ENCODE measurements at places on chromosomes 7 and 10.

GRCh38 chr7:2499719-2500430 is 19.7 kb upstream of the LFNG start:
- no peak for DNase-seq

GRCh38 chr10:12195281-12195602 is 449 bp downstream of the NUDT5 start:
- DNase-seq: no peak

GRCh38 chr10:110751850-110752249 is 107.7 kb downstream of the RBM20 start:
- no peak for DNase-seq

GRCh38 chr7:99928994-99929729 is at the start of gene GJC3:
Gene GJC3, minus strand, starts transcription at chr7:99929620. Its CDS starts 0 bp downstream, at chr7:99929620.
- DNase-seq: no peak

- DNase-seq: no peak
Observed at GRCh38 chr7:129434675-129435318, 565 bp downstream of the STRIP2 start.

GRCh38 chr10:109647627-109648026 is 275.7 kb downstream of the XPNPEP1 start:
- DNase-seq: no peak

DNA sequence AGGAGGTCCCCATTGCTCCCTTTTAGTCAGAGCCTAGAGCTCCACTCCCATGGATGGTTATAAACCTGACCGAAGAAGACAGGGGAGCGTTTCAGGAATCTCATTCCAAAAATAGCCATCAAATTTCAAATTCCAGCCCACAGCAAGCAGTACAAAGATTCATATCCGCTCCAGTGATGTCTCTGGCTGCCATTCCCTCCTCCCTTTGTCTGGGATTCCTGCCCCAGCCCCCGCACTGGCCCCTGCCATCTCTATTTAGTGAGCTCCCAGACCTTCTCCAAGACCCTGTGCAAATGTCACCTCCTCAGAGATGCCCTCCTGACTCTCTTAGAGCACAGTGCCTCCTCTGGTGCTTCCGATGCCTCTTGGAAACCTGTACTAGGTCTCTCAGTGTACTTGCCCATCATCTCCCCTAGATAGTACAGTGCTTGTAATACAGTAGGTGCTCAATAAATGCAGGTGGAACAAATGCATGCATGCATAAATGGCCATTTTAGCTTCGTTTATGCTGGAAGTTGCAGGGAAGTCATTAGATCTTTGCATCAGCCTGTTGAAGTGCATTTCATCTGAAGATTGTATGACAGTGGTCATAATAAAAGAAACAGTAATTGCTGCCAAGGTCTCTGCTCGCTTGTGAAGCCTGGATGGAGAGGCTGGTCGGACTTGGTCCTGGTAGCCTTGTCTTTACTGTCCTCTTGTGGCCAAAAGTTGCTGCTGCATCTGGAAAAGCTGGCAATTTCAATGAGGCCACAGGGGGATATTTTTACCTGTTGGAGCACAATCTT is 32.0 kb upstream of the HABP2 start:
- DNase-seq: peak; percentile 80

DNA sequence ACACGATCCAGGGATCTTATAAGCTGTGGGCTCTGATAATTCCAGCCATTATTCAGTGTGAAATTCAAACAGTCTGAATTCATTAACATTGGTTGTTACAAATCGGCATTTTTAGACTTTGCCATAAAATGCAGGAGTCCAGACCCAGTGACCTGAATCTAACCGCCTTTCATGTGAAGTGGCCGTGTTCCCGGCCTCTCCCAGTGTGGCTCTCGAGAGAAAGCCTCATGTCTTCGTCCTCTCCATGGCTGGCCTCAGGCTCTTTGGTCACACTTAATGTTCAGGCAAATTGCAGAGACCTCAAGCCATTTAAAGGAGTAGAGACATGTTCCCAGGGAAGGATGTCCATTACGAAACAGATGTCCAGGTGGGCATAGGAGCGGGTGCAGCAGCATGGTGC is 59.3 kb downstream of the CTBP2 start:
- DNase-seq: no peak

DNA sequence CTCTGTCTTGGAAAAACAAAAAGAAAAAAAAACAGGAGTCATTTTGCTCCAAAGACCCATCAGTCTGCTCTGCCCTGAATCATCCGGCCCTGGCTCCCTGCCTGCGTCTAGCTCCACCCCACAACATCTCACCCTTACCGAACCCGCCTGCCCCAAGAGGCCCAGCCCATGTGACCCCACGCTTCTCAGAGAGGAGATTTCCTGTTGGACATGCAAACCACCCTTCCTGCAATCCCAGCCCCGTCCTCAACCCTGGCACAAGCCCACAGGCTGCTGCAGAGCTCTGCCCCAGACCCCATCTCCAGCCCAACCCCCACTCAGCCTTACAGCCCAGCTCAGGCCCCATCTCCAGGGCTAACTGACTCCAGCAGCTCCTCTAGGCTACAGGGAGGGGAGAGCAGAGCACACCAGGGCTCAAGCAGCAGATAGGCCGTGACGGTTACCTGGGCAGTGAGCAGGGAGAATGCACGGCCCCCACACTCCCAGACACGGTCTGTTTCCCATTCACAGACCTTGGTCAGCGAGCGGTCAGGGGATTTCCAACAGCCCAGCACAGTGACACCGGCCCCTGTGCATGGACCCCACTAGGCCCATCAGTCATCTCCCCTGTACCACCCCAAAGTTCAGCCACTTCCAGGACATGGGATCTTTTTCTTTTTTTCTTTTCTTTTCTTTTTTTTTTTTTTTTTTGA is 69.9 kb upstream of the GTF2I start:
- DNase-seq: peak; percentile 62

- no peak for DNase-seq
Observed at GRCh38 chr10:43452356-43452914, 15.5 kb downstream of the ZNF487 start.

DNA sequence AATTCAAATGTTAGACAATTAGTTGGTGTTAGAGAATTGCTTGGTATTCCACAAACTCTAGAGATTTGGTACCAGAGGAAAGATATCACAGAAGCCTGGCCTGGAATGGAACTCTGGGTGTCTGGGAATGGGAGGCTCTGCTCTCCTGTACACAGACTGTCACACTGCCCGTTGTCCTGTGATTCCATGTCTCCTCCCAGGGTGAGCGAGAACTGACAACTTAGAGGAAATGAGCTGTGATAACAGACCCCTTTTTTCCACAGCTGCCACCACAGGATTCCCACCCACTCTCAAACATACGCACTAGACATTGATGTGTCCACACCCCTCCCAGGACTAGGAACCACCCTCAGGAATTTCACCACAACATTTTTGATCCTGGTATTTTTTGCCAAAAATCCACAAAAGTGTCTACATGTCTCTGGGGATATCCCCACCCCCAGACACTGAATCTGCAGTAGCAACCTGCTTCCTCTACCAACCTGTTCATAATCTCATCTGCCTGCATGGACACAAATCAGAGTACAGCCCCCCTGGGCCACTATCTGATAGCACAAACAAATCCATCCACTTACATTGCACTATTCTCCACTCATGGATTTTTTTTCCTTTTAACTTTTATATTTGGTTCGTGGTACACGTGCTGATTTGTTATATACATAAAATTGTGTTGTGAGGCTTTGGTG is 4.7 kb downstream of the ZNF273 start:
- DNase-seq: no peak

DNA sequence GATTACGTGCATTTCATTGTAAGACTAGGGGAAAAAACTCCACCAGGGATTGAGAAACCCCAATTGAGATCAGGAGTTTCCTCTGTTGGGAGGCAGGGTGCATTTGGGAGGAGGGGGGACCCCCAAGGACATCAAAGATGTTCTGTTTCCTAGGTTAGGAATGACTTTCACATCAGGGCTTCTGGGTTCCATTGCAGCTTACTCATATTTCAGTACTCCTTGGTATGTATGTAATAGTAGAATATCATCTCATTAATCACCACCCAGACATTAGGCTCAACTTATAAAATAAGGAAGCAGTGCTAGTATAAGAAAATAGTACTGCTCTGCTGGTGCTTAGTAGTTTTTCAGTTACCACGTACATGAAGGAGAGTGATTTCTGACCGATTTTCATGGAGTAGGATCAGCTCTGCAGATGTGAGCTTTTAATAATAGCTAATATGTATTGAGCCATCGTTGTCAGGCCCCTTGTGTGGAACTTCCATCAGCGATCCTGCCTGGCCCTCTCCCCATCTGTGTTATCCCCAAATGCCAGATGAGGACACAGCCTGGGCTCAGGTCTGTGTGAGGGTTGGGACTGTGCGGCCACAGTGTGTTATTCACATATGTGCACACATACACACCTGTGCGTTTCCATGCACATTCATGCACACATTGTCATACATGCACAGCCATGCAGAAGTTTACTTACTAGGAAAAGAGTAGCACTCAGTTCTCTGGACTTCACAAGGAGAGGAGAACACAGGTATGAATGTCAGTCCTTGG is 23.5 kb downstream of the UPP1 start:
- no peak for DNase-seq

- DNase-seq: no peak
Observed at GRCh38 chr7:106288263-106288662, 3.5 kb upstream of the NAMPT start.

- no peak for DNase-seq
Observed at GRCh38 chr10:78572565-78572964, 496.2 kb upstream of the ZMIZ1 start.

DNA sequence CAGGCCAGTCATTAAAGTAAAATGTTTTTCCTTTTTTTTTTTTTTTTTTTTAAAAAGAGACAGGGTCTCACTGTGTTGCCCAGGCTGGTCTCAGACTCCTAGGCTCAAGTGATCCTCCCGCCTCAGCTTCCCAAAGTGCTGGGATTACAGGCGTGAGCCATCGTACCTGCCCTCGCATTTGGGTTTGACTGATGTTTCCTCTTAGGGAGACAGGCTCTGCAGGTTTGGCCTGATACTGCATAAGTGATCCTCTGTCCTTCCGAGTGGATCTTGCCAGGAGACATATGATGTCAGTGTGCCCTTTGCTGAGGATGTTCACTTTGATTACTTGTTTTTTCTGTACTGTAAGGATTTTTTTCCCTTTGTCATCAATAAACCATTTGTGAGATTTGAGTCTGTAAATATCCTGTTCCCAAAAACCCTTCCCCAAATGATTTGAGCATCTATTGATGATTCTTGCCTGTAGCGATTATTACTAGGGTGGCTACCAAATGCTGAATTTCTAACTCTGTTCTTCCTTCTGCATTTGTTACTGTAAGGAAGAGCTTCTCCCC is 19.7 kb downstream of the LIMK1 start:
- DNase-seq: no peak

GRCh38 chr10:30836406-30836805 is 195.3 kb downstream of the ZNF438 start:
- DNase-seq: no peak

GRCh38 chr7:99631295-99632109 is 14.8 kb downstream of the ZSCAN25 start:
- DNase-seq: no peak

DNA sequence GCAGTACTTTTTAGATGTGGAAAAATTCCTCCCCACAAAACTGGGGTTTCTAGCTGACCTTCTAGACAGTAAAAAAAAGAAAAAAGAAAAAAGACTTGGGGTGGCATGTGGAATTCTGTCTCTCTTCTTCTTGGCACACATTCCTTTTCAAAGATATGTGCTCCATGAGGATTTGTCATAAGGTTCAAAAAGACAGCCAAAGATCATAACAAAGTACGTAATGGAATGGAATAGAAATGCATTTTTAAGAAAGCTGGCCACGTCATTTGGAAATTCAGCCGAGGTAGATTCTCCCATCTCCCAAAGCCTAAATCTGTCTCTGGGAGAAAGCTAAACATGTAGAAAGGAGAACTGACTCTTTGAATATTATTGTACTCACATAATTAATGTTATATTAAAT is 381.3 kb upstream of the NFE2L3 start:
- DNase-seq: no peak

DNA sequence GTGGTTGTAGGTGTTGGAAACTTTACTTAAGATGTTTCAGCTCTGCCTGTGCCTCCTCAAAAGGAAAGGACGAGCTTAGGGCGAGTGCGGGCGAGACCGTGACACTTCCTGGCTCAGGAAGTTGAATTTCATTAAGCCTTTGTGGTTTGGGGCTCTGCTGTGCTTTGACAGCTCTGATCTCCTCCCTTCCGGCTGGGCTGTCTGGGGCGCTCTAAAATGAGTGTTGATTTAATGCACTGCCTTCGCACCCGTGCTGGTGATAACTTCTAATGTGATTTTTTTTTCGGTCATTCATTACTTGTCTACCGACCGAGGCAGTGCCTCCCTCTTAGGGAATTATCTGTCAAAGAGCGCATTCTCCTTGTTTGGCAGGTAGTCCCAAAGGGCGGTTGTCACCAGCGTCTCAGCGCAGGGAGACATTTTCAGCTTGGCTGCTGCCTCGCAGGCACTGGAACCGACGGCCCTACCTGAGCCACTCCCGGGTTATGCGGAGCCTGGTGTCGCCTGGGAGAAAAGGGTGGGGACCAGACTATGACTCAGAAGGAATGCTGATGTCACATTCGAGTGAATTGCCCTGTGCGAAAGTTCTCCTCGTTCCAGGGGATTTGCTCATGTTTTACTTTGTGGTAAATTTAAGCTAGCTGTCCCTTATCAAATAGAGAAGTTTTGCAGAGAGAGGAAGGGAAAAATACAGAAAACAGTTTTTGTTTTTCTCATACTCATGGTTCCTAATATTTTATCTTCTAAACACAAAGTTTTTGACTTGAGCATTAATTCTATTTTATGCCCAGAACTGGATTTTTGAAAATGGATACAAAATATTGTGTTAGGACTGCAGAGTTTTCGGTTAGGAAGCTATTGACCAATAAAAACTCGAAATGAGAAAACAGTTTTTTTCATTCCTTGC is 920 bp downstream of the TES start:
- no peak for DNase-seq

DNA sequence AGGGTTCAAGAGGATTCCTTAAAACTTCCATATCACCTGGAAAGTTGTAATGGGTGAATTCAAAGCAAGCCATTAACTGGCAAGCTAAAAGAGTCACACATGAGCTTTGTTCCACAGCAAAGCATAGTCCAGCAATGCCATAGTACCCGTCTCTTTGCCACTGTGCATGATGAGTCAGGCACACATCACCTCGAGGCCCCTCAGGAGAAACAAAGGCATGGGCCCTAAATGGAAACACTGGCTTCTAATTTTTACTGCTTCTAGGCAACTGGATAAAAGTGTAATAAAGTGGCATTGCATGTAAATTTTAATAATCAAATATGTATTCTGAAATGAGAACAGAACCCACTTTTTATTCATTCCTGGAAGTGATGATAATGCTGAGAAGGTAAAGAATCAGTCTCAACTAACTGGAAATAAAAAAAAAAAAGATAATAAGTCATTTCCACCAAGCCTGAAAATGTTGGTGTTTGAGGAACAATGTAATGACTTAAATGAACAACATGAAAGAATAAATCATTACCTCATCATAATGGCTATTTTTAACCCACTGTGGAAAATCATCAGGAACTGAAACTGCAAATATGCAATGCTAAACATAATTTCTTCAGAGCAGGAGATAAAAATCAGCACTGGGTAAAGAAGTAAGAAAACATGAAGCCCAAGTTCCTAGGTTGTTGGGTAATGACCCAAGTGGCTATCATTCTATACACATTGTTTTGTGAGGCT is 104.9 kb downstream of the CDK6 start:
- no peak for DNase-seq

- DNase-seq: no peak
Observed at GRCh38 chr7:50669890-50670289, 104.7 kb upstream of the DDC start.
